ENCODE measurements at places on chromosomes 2 and 18.

DNA sequence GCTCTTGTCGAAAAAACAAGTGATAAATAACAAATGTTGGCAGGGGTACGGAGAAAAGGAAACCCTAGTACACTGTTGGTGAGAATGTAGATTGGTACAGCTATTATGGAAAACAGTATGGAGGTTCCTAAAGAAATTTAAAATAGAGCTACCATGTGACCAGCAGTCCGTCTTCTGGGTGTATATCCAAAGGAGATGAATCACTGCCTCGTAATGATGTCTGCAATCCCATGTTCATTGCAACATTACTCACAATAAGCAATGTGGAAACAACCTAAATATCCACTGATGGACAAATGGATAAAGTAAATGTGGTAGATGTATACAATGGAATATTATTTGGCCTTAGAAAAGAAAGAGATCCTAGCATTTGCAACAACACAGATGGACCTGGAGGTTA, 50.6 kb downstream of the SLC16A14 start:
- DNase-seq, result no peak

DNA sequence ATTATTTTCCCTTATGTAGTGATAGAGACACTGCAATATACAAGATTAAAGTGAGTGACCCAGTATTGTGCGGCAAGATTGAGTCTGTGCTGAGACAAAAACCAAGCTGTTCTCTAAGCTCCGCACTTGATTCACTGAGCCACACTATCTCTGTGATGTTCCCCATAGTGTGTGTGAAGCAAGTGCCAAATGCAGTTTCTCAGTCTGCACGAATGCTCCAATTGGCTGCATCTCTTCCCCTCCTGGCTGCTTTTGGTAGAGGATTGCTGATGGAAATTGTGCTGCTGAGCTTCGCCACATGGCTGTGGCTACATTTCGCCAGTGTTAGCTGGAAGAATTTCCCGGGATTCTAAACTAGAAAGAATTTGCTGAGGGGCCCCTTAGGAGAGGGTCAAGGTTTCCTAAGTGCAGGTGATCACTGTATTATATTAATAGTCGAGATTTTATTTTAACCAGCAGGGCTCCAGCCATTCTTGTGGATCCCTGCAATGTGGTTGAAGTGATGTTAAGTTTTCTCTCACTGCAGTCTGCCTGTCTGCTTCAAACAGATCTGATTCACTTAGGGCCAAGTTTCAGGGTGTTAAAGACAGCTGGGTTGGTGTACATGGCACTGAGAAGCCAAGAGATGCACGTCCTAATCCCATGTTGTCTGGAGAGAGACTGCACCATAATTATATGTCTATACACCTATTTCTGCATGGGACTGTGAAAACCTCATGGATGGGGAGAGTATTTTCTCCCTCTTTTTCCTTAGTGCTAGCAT, 317.2 kb downstream of the DCC start:
- DNase-seq, result no peak

DNA sequence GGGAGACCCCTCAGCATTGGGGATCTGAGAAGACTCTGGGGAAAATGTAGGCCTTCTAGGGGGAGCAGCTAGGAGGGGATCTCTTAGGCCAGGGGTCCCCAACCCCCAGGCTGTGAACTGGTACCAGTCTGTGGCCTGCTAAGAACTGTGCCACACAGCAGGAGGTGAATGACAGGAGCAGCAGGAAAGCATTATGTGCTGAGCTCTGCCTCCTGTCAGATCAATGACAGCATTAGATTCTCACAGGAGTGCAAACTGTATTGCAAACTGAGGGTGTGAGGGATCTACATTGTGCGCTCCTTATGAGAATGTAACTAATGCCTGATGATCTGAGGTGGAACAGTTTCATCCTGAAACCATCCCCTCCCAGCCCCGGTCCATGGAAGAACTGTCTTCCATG, 127.3 kb downstream of the SCG2 start:
- DNase-seq, result no peak

- DNase-seq, result no peak
Measured at GRCh38 chr2:138787053-138787666, 7.0 kb upstream of the NXPH2 start.

DNA sequence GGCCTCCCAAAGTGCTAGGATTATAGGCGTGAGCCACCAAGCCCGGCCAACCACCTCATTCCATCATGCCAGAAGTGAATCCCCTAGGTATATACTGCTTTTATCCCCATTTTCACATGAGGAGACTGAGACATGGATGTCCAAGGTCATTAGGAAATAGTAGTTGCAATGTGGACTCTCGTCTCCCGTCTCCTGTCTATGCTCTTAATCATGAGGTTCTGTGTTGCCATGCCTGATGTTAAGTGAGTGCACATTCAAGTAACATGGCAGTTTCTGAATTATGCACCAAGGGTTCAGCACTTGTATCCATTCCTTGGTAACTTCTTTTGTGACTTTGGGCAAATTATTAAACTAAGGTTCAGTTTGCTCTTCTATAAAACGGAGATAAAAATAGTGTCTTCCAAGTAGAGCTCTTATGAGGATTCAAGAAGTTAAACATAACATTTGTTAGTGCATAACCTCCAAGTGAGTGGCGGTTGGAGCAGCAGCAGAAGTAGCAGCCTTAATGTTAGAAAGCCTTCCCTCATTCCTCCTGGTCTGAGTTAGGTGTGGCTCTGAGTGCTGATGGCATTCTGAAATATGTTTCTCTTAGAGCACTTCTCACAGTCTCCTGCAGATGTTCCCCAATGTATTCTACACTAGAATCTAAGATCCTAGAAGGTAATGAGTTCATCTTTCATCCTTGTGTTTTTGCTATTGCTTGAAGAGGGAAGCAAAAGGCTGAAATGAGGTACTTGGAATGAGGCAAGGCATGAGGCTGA, 21.9 kb downstream of the SOCS6 start:
- no peak for DNase-seq

DNA sequence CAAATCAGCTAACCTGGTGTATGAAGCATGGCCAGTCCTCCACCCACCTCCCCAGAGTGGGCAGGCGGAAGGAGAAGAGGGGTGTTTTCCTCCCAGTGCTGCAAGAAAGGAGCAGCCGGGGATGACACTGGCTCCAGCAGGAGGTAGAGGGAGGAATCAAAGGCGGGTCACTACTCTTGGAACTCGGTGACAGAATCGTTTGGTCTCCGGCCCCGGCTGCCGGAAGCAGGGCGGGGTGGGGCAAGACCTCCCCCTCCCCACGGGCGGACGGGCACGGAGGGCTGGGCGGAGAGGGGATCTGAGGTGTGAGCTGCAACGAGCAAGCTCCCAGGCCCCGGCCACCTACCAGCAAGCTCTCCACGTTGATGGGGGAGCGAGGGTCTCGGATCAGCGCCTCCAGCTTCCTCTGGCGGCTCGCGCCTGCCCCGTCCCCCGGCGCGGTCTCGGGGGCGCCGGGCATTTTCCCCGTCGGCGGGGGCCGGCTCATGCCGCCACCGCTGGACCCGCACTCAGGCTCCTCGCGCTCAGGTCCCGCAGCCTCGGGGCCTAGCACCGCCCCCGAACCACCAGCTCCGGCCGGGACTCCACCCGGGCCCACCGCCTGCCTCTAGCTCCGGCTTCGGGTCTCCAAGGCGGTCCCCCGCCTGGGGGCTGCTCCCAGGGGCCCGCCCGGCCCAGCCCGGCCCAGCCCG, 640 bp downstream of the ROCK2 start:
- DNase-seq, result peak; percentile 52
